Right forelimb (tissue), 1 donor: ENCODE measurements at places on chromosomes 12 and 14.

DNA sequence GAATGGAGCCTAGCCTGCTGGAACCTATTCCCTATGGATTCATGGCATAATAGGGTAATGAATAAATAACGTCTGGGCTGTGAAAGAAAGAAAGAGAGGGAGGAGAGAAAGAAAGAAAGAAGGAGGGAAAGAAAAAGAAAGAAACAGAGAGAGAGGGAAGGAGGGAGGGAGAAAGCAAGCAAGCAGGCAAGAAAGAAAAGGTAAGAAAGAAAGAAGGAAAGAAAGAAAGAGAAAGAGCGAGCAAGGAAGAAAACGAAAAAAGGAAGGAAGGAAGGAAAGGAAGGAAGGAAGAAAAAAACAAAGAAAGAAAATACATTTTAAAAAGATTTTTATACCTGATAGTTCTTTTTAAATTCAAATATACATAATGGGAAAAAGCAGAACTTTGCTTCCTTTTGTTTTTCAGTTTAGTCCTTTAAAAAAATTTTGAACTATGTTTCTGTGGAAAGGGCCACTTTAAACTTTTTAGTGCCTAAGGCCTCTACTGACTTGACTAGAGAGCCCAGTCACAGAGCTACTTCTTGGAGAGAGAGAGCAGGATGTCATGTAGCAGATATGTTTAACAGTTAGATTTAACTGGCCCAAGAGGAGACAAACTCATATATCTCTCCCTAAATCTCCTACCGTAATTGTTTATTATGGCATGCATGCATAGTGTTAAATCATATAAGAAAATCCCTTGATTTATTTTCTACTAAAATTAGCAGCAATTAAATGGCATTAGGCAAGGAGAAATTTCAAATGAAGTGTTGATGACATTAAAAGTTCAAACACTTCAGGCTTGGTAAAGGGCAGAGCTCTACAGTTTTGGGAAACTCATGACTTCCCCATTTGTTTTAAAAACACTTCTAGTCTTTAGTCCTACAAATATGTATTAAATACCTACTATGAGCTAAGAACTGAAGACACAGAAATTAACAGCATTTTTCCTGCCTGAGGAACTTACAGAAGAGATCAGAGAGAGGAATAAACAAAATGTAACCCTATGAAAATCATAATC is 305.5 kb downstream of the BCAT1 start:
- no peak for DNase-seq

GRCh38 chr12:89461649-89462612 is 62.7 kb downstream of the GALNT4 start:
- DNase-seq: peak; percentile 41

- DNase-seq: no peak
Measured at GRCh38 chr12:65209655-65210043, 40.3 kb downstream of the LEMD3 start.

- no peak for DNase-seq
Measured at GRCh38 chr12:66426696-66427095, 124.4 kb downstream of the HELB start.

DNA sequence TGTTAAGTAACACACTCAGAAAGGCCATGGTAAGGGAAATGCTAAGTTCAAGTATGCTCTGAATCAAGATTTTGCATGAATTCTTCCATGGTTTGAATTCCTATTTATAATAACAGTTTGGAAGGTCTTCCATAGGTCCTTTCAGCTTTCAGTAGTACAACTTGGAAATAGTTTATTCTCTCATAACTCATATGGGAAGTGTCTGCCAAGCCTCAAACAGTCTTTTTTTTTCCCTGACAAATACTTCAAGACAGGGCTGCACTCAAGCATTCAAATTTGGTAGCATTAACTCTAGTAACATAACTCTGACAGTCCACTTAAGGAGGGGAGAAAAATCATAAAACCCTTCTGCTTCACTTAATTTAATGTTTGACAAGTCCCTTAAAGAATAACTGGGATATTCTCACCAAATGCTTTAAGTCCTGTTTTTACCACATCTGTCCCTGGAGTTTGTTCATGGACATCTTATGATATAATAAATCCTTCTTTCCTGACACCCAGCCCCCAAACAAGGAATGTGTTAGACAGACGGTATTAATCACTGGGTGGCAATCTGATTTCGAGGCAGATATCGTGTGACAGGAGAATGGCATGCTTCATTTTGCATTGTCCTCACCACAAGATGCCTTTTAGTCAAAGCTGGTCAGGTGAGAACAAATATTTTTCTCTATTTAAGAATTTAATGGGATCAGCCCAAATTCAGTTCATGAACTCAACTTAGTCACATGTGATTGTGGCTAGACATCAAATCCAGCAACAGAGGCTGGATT is 165.7 kb downstream of the BMP4 start:
- no peak for DNase-seq

DNA sequence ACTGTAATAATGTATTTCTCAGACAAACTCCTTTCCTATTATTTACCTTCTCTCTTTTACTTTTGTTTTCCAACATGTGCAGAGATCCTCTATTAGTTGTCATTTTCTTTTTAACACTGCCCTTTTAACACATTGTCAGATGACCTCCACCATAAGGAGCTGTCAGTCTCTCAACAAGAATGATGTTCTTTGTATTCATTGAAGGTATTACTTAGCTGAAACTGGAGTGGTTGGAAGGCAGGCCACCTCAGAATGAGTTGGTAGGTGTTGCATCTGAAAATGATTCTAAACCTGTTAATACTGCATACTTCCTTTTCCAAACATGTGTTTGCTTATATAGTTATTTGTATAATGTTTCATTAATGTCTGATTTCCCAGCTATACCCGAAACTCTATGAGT is 16.9 kb downstream of the TMEM117 start:
- DNase-seq: no peak
